ENCODE measurements at places on chromosomes 1 and 21.

DNA sequence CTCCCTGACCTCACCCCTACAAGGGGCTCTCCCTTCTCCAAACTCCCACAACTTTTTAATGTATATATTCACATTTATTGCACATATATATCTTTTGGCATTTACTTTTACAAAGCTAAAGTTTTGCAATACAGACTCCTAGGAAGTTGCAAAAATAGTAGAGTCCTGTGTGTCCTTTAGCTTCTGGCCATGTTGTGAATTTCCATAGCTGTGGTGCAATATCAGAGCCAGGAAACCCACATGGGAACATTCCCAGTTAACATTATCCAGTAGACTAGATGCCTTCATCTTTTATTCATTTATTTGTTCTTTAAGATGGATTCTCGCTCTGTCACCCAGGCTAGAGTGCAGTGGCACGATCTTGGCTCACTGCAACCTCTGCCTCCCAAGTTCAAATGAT lies 343.0 kb downstream of the PCP4 start:
- no peak for DNase-seq

- DNase-seq, result no peak
These were observed 32.6 kb upstream of the NEK2 start for GRCh38 chr1:211708006-211708405.

GRCh38 chr1:81967951-81968350 lies 167.2 kb downstream of the ADGRL2 start:
- no peak for DNase-seq

DNA sequence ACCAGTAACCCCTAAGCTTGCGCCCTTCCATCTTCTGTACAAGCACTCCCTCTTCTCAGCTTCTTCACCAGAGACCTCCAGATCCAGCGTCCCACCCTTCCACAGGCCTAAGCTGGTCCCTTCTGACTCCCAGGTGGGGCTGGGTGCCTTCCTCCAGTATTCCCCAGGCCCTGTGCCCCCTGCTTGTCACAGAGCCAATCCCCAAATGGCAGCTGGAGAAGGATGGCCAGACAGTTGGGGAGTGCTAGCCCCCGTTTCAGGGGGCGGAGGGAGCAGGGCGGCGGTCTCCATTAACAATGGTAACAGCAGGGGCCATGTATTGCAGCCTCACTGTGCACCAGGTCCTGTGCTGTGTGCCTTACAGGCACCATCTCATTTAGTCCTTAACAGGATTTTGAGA lies 85.7 kb downstream of the KCNN3 start:
- no peak for DNase-seq

DNA sequence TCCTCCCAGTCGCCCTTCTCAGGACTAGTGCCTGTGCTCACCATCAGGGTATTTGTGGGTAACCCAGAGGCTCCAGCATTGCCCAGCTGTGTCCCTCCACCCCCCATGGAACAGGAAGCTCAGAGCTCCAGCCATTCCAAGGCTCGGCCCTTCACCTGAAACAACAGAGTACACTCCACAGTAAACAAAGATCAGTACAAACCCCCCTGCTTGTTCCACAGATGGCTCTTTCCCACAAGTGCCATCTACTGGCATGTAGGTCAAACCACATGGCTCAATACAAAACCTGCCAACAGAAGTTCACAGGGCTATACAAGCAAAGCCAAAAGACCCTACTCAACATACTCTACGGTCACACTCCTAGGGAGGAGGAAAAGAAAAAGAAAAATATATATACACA lies 258.7 kb downstream of the AGBL4 start:
- no peak for DNase-seq

DNA sequence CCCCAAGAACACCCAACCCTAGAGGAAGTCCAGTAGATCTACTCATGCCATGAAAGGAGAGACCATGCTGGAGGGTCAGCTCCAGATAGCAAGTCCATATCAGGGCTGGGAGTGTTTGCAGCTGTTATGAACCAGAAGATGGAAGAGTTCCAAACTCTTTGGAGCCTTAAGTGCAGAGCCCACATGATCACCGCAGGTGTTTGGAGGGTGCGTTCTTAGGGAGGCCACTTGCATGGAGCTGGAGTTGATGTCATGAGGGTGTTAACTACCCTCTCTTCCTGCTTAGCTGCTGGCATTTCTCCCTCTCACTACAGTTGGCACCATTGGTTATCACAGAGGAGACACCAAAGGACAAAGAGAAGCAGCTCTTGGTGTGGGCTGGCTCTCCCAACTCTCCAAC lies 616.9 kb downstream of the AJAP1 start:
- no peak for DNase-seq

- no peak for DNase-seq
These were observed 23.6 kb upstream of the EPS8L3 start for GRCh38 chr1:109787211-109787844.

DNA sequence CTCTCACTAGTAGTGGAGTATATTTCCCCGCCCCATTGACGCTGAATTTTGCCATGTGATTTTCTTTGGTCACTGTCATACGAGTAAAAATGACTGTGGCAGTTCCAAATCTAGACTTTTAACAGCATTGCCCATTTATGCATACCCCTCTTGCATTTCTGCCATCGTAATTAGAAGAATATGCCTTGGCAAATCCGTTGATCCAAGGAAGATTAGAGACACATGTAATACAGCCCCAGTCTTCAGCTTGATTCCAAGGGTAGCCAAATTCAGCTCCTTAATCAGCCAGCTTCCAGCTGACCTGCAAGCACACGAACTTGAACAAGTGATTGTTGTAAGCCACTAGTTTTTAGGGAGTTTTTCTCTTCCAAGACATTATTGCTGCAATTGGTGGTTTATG lies 290.3 kb upstream of the ADAMTS5 start:
- no peak for DNase-seq

- no peak for DNase-seq
These were observed 110.0 kb upstream of the COL11A1 start for GRCh38 chr1:103218369-103218768.

DNA sequence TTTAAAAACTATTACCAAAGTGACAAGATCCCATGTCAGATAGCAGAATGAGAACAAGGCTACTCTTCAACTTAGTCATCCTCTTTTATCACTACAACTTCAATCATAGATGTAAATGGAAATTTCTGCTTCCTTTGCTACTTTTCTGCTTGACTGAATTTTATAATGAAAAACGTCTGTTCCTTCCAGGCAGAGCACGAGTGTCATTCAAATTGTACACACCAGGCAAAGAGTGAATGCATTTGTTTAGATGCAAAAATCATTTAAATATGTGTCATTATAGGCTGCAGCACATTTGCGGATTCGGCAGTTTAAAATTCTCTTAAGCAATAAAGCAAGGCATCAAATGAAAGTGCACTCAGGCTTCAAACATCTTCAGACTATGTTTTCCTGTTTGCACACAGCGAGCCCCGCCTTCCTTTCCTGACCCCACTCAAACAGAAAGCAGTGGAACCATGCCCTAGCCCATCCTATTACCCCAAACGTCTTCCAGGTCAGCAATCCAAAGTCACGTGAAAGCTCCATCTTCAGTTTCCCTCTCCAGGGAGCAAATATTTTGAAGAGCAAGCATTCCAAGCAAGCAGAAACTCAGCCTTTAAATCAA lies 99.6 kb downstream of the APP start:
- DNase-seq, result no peak

DNA sequence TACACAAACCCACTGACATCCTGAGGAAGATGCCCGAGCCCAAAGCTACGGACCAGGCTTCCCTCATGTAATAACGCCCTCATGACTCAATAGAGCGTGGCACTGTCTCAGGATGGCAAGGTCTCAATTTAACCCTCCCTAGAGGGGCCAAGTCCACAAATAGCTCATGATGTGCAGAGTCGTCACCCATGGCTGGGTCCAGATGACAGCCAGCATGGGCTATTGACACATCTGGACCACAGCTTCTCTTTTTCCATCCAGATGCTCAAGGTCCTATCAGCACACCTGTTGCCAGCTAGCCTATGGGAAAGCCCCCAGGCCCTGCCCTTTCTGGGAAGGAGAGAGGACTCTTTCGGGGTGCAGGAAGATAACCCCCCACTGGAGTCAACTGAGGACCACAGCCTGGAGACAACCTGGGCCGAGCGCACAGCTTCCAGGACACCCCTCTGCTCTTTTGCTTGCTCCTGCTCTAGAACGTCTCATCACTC lies 2.8 kb downstream of the LAPTM5 start:
- no peak for DNase-seq

- DNase-seq, result no peak
These were observed 131.5 kb upstream of the VAMP3 start for GRCh38 chr1:7639435-7640131.

DNA sequence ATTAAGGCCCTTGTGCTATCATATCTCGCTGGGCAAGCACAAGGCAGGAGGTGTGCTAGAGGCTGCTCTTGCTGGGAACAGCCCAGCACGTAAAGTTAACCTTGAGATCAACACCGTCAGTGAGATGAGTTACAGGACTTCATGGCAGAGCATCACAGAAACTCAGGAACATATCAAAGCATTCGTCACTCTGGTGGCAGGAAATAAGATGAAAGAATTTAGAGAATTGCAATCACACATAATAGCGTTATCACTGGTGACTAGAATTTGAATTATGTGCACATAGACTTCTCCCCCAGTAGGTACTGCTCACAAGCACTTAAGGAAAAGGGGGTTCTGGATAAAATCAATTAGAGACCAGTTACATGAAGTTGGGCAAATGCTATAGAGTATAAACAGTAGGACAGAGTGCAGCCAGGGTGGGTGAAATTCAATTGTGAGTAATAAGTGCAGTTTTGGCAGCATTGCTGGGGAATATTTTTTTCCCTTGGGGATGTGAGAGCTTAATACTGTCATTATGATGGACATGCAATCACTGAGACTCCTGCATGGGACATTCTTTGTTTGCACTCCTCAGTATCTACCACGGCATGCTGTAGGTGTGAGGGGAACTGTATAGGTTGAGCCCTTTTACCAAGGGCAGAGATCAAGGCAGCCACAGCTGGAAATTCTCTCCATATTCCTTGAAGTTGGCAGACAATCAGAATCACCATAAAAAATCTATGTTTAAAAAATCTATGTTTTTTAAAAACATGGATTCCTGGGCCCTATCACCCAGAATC lies 44.2 kb upstream of the ARHGAP29 start:
- no peak for DNase-seq

Measured in stimulated activated CD4-positive, alpha-beta T cell treated with anti-CD3 and anti-CD28 coated beads, Interleukin-12 subunit alpha, Interleukin-12 subunit beta, amount 100 ng/mL, for 48 hours (primary cell).